Cardiac septum (tissue), 1 donor: ENCODE measurements at places on chromosomes 11 and 22. TPM values are rescaled to one million over a fixed set of nuclear protein-coding genes. Genes with fewer than 3 reads are reported as not detected.
A peak's percentile ranks its signal among the peaks of the same experiment; 100 is the strongest.

- peak; percentile 84 for DNase-seq
Measured at GRCh38 chr22:30305519-30305905, 16.2 kb upstream of the CASTOR1 start.

DNA sequence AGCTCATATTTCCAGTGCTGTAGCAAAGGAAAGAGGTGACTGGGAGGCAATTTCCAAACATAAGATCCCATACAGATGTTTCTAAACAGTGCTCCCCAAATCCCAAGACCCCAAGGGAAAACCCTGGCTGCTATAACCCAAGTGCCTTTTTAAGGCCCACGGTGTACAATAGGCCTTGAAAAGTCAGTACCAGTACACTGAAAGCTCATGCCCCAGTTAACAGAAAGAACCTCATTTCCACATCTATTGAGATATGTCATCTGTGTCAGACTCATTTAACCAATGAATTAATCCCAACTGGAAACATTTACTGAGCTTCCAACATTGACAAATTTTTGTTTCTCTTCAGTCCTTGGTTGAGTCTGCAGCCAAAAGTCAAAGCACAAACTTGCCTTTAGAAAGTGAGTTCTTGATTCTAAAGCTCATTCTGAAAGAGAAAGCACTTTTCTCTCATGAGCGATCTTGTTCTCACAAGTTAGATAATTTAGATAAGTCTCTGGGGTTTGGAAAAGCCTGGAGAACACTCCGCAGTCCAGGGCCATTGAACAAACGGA is 239.8 kb upstream of the ARHGAP20 start:
- DNase-seq = no peak

- DNase-seq = no peak
Measured at GRCh38 chr11:123103326-123103980, 41.5 kb upstream of the HSPA8 start.

GRCh38 chr11:65114538-65115171 is 2.8 kb downstream of the ZNHIT2 start:
- no peak for DNase-seq

Gene OR52H1
- not detected for total RNA-seq
